ENCODE measurements at places on chromosomes 13 and 19.

- no peak for DNase-seq
Observed at GRCh38 chr13:31880851-31881494, 141.6 kb downstream of the RXFP2 start.

DNA sequence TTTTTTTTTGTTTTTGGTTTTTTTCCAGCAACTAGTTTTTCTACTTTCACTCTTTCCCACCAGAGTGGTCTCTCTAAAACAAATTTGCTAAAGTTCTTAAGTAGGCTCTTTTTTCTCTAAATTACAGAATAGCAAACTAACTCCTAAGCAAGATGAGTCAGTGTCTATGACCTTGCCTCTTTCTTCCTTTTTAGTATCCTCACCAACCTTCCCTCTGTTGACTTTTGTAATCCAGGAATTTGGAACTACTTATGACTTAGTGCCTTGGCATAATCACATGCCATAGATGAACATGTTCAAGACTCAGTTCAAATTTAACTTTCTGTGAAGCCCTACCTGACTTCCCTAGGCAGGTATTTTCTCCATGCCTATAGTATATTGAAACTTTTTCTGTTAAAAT lies 32.3 kb upstream of the AKAP11 start:
- DNase-seq: no peak

DNA sequence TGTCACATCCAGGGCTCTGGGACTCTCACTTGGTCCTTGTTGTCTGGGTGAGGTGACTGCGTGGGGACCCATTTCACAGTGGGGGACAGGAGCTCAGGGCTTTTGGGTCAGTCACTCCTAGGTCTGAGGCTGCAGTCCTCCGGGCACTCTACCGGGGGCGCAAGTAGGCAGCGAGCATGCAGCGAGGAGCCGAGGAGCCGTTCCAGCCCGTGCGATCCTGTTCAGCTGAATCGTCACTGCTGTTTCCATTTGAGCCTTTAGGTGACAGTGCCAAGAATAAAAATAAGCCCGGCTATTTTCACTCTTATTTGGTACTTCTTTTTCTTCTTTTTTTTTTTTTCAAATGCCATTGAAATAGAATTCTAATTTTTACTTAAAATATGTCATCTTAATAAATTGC lies 126.5 kb downstream of the ZNF536 start:
- no peak for DNase-seq

DNA sequence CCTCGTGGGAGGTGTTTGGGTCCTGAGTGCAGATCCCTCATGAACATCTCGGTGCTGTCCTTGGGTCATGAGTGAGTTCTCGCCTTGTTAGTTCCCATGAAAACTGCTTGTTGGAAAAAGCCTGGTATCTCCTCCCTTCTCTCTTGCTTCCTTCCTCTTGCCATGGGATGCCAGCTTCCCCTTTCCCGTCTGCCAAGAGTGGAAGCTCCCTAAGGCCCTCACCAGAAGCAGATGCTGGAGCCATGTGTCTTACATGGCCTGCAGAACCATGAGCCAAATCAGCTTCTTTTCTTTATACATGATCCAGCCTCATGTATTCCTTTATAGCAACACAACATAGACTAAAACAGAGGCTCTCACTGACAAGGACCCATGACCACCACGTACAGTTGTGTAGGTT lies 8.2 kb downstream of the ADGRE2 start:
- no peak for DNase-seq

- DNase-seq: no peak
Observed at GRCh38 chr13:51004111-51004865, 94.7 kb downstream of the RNASEH2B start.

DNA sequence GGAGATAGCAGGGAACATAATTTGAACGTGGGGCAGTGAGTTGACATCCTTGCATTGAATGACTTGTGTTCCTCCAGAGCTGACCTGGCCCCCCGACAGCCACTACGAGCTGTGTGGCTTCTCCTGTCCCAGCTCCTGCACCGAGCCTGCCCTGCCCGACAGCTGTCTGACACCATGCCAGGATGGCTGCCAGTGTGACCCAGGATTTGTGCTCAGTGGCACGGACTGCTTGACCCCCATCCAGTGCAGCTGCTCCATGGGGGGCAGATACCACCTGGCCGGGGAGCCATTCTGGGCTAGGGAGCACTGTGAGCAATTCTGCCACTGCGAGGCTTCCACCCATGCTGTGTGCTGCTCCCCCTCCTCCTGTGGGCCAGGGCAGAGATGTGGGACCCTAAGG lies 29.2 kb upstream of the FXYD3 start:
- DNase-seq: no peak

DNA sequence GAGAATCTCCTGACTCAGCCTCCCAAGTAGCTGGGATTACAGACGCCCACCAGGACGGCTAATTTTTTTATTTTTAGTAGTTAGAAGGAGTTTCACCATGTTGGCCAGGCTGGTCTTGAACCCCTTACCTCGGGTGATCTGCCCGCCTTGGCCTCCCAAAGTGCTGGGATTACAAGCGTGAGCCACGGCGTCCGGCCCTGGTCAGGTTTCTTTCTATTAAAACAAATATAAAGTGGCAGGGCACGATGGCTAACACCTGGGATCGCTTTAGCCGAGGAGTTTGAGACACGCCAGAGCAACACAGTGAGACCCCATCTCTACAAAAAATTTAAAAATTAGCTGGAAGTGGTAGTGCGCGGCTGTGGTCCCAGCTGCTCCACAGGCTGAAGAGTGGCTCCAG lies 1.5 kb upstream of the MED25 start:
- no peak for DNase-seq

- no peak for DNase-seq
Observed at GRCh38 chr13:89628567-89628966, 1718.9 kb upstream of the MIR17HG start.

- no peak for DNase-seq
Observed at GRCh38 chr13:51551416-51551815, 32.8 kb upstream of the WDFY2 start.

GRCh38 chr19:11066326-11066725 lies 22.9 kb upstream of the LDLR start:
- DNase-seq: no peak

DNA sequence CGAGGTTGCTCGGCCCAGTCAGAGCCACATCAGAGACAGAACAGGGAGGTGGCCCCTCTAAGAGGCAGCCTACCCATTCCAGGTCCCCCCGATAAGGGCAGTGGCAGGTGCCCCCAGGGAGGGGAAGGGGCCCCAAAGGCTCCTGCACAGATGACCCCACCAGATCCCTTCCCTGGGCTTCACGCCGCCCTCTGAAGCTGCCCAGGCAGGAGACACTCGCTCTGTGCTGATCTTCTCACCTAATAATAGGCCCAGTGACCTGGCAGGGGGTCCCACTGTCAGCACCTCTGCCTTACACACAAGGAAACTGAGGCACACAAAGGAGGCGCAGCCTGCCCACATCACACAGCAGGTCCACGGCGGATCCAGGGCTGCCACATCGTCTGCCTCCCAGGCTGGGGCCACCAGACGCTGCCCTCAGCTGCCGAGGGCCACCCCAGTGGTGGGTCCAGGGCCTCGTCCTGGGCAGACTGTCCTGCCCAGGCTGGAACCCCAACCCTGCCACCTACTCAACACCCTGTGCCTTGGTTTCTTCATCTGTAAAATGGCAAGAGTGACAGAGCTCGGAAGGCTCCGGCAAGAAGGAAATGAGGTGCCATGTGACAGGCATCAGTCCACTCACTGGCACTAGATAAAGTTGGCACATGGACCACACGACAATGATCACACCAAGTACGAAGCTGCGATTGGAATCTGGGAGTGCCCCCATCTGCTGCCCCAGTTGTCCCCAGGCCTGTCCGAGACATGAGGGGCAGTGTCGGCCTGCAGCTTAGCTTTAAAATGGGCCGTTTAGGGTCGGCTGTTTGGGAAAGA lies 56.5 kb downstream of the KLF2 start:
- no peak for DNase-seq

- DNase-seq: no peak
Observed at GRCh38 chr13:94210816-94211215, 268.7 kb downstream of the DCT start.

GRCh38 chr19:1811942-1812425 lies at the start of gene ATP8B3:
Gene ATP8B3 (minus strand): TSS chr19:1812276. CDS start chr19:1811736, 540 bp downstream.
- DNase-seq: no peak

DNA sequence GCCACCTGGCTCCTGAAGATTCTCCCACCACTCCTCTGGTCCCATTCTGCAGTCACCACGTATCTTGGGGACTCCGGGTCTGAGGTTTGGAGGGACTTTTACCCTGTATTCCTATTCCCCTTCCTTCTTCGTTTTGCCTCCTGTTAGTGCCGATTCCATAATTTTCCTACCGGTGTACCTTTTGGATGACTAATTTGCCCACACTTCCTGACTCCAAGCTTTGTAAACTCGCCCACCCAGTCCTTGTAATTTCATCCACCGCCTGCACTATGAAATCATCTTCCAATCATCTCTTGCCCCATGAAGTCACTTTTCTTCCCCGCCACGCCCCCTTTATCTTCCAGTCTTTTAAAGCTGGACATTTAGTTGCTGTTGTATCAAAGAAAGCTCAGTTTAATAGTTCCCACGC lies 572 bp downstream of the UCHL3 start:
- no peak for DNase-seq

DNA sequence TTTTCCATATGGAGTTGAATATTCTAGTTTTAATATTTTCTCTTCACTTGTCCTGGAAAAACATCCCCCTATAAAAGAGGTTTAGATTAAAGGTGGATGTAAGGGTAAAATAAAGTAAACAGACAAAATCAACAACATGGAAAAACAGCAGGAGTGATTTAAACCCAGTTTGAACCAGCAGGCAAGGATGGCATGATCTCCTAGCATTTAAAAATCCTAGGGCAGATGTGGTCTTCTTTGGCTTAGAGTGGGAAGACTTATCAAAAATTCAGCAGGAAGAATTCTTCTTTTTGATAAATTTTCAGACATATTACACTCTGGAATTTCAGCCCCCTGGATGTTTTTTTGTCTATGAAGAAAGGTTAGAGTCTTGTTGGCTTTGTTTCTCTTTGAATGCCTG lies 36.5 kb downstream of the CLEC17A start:
- no peak for DNase-seq

DNA sequence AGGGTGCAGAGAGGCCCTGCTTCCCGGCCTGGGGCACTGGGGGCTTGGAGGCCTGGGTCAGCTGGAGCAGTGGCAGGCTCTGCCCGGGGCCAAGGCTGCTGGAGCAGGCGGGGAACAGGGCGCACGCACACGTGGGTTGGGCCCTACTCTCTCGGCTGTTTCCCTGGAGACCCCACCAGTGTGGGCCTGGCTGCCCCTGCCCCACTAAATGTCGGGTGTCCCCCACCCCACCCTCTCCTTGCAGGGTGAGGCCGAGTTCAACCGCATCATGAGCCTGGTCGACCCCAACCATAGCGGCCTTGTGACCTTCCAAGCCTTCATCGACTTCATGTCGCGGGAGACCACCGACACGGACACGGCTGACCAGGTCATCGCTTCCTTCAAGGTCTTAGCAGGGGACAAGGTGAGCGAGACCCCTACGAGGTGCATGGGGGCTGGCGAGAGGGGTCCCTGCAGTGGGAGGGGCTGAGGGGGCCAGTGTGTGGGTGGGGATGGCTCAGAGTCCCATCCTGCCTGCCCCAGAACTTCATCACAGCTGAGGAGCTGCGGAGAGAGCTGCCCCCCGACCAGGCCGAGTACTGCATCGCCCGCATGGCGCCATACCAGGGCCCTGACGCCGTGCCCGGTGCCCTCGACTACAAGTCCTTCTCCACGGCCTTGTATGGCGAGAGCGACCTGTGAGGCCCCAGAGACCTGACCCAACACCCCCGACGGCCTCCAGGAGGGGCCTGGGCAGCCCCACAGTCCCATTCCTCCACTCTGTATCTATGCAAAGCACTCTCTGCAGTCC lies 15.3 kb downstream of the CAPN12 start:
- DNase-seq: no peak

- no peak for DNase-seq
Observed at GRCh38 chr19:58304748-58305064, 471 bp upstream of the ERVK3-1 start.

DNA sequence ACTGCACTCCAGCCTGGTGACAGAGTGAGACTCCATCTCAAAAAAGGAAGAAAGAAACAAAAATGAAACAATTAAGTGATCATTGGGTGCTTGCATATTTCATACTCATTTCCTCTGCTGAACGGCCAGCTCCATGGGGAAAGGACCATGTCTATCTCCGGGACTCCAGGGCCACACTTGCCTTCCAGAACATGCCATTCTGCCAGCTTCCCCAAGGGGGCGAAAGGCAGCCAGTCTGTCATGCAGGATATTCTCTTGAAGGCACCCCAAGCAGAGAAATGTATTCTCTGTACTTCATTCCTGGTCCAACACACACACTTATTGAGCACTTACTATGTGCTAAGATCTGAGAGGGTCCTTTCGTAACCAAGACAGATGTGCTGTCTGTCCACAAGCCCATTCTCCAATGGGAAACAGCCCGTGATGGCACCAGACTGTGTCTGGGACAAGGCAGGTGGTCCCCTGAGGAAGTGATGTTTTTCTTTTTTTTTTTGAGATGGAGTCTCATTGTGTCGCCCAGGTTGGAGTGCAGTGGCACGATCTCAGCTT lies 10.2 kb upstream of the CARM1 start:
- no peak for DNase-seq

DNA sequence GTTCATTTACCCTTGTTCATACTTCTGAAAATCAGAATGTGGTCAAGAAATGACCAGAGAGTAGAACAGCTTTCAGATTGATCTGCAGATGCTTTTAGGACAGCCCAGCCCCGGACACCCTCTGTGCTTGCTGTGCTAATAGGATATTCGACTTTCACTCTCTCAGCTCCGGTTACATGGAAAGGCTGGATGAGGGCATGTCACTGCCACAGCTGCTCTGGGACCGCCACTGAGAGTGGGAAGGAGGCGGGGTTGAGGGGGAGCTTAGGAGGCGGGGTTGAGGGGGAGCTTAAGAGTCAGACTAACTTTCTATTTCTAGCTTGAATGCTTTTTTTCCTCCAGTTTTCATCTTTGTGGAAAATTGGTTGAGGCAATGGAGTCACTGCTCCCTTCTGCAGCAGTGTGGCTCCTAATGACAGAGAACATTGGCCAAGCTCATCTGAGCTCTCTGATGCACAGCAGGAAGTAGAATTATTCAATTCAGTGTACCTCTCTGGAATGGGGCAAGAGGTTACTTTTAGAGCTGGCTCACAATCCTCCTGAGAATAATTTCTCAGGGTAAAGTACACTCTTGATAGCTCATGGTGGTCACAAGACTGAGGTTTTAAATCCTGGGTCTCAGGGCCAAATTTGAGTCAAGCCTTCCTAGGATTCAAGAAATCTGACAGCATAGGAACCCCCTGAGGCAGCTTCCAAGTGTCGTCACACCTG lies 74.6 kb upstream of the NPAS1 start:
- DNase-seq: peak; percentile 77

GRCh38 chr19:58182577-58182988 lies 278 bp upstream of the ZNF274 start:
- peak; percentile 81 for DNase-seq

- no peak for DNase-seq
Observed at GRCh38 chr13:71831716-71832115, 35.3 kb downstream of the DACH1 start.

DNA sequence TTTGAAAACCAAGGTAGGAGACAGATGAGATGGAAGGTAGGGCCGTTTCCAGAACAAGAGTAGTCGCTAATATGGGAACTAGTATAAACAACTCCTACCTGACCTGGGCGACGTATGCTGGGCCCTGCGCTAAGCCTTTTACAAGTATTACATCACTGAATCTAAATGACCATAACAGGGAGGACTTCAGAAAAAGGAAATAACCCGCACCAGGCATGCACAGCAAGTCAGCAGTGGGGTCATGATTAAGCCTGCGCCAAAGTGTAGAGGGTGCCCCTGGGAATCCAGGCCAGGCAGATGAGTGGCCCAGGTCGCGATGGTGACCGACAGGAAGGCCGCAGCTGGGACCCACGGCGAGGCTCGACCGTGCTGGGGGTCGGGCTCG lies 613 bp downstream of the ATP13A1 start:
- no peak for DNase-seq

- DNase-seq: no peak
Observed at GRCh38 chr13:29561918-29562317, 33.6 kb downstream of the SLC7A1 start.
